Stimulated activated CD8-positive, alpha-beta memory T cell treated with anti-CD3 and anti-CD28 coated beads, Interleukin-4, amount 100 ng/mL, for 1 hour (primary cell): ENCODE measurements at places on chromosomes 12 and 14.

DNA sequence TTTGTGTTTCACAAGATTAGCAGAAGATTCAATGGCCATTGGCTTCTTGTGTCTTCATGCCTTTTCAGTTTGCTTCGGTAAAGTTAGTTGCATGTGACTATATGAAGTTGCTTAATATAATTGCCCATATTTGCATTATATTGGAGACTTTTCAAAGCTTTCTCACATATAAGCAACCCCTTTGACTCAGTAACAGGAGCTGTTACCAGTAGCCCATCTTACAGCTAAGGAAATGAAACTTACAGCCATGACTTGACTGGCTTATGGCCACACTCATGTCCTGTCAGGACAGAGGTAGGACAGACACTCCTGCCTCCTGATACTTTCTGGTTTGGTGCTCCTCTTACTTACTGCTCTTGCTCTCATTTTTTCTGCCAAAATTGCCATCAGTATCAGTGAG, 1082.1 kb downstream of the BCL11B start:
- DNase-seq: no peak

DNA sequence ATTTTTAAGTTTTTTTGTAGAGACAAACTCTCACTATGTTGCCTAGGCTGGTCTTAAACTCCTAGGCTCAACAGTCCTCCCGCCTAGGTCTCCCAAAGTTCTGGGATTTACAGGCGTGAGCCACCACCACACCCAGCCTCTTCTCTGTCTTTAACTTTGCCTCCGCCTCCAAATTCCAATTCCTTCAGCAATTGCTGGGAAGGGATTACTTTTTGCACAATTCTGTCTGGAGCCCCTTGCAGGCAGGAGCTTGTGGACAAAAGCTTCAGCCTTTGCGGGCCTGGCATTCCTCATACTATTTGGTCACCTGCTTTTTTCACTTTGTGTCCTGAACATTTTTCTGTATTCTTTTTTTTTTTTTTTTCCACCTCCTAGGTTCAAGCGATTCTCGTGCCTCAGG, 26.0 kb downstream of the SH2B3 start:
- no peak for DNase-seq

GRCh38 chr12:122985338-122986257, 5.1 kb downstream of the ARL6IP4 start:
- DNase-seq: no peak

- no peak for DNase-seq
These were observed 41.1 kb downstream of the SYNE2 start for GRCh38 chr14:63893701-63894458.

DNA sequence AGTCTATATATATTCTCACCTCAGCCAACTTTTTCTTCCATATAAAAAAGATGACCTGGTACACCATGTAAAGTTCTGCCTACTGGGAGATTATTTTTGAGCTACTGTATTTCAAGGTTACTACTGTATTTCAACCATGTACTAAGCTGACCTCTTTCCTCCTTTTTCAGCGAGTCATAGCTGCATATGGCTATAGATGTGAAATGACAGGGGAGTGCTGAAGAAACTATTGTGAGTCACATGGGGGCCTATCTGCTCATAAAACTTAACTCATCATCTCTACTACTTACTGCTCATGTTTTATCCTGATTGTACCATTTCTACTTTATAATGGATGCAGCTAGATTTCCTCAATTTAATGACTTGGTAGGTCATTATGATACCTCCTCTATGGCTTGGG, 571.4 kb upstream of the ATP2B1 start:
- DNase-seq: no peak

GRCh38 chr12:94053676-94054075, 94.7 kb upstream of the PLXNC1 start:
- DNase-seq: no peak

- no peak for DNase-seq
These were observed 66.5 kb downstream of the C2CD5 start for GRCh38 chr12:22477894-22478287.

DNA sequence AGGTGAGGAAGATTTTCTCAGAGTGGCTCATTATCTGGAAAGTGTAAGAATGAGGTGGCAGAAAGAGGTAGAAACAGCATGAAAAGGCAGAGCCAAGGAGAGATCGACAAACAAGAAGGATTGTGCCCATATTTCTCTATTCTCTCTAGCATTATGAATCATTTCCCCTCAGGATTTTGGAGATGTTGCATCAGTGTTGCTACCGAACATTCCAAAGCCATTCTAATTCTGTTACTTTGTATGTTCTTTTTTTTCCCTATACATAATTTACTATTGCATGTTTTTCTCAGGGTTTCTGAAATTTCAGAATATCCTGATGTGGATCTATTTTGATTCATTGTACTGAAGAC, 61.4 kb downstream of the KICS2 start:
- no peak for DNase-seq

DNA sequence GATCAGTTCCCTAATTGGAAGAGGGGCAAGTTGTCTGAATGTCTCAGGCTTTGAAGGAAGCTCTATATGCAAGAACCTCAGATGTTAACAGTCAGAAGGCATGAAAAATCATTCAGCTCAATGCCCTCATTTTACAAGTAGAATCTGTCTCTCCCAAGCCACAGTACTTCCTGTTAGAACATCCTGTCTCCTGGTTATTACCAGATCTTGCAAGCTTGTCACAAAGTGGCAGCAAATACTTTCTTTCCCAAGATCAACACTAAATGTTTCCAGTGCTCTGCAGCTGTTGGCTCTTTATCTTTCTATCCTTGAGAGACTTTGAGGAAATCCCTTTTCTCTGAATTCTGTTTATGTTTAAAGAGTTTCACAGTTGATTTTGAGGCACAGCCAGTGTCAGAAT, 235.5 kb downstream of the AKAP6 start:
- DNase-seq: no peak
